Activated CD4-positive, CD25-positive, alpha-beta regulatory T cell treated with anti-CD3 and anti-CD28 coated beads, Interleukin-2, amount 50 U/mL, for 72 hours (primary cell): ENCODE measurements at places on chromosomes 3 and 15.

DNA sequence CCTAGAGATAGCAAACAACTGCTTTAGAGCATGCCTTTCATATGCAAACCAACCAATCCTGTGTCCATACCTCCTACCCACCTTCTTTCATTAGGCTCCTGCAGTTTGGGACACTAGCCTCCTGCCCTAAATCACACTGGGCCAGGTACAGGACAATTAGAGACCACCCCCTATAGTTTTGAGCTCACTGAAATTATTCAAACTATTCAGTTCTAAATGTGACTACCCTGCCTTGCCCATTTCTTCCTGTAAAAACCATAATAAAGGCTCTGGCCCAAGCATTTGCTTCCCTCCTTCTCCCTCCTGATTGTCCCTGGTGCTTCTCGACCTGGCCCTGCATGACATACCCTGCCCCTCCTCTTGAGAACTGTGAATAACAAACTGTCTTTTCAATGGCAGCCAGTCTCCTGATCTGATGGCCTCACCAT, 31.4 kb upstream of the LRIG1 start:
- no peak for DNase-seq

DNA sequence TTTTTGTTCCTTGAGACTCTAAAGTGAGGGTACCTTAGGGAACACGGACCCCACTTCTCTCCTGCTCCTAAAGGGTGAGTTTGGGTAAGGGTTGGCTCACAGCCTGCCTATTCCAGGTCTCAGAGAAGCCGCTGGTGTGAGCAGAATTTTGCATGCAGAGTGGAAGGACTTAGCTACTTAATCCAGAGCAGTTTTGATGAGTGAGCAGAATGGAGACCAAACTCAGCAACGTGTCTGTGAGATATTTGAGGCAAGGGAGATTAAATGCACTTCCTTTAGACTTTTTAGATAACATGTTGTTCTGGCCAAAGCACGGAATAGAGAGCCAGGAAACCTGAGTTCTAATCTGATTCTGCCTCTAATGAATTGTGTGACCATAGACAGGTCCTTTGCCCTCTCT, 5.1 kb downstream of the SLC24A1 start:
- no peak for DNase-seq

DNA sequence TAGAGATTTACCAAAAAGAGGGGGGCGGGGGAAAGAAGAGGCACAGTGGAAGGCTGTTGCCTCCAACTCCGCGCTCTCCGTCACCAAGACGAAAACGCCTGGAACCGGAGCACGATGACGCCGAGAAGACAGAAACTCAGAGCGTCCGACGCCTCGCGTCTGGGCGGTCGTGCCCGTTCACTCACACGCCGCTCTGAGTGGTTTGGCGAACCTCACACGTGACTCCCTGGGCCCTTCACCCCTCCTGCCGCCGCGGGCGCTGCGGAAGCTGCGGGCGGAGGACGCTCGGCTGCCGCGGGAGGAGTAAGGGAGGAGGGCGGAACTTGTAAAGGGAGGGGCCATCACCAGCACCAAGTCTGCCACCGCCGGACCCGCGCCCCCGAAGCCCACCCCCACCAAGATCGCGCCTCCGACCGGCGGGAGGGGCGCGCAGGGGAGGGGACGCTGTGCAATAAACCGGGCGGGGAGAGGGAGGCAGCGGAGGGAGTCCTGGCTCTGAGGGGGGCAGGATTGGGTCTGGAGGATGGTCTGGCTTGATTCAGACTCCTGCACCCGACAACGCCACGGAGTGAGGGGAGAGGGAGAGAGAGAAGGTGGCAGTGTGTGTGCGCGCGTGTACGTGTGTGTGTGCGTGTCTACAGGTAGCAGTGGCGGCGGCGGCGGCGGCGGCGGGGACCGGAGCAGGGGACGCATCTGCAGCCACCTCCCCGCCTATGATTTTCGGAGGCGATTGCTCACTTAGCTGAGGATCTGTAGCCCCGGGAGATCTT, 1.9 kb upstream of the NLGN1 start:
- DNase-seq, result peak; percentile 37

GRCh38 chr3:181210275-181210674, 220.7 kb upstream of the DNAJC19 start:
- DNase-seq, result no peak

GRCh38 chr3:149898771-149899170, 71.9 kb downstream of the PFN2 start:
- DNase-seq, result no peak

- DNase-seq, result peak; percentile 90
Measured at GRCh38 chr3:101676216-101676764, 642 bp downstream of the ZBTB11 start.

DNA sequence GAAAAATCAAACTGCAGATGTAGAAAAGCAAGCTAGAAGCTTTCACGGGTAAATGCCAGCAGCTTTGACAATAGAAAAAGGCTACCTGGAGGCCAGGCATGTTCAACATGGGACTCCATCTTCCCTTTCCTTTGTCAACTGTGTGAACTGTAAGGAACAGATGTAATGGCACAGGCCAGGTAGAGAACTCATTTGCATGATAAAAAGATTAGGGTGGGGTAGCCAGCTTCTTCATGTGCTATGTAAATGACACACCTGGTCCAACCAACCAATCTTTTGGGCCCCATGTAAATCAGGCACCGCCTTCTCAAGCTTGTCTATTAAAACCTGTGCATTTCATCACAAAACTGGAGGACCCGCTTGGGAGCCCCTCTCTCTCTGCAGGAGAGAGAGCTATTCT, 686.5 kb upstream of the GOLIM4 start:
- no peak for DNase-seq

- no peak for DNase-seq
Measured at GRCh38 chr15:63294359-63294758, 17.0 kb downstream of the APH1B start.

GRCh38 chr3:160956785-160957184, 148.4 kb downstream of the B3GALNT1 start:
- DNase-seq, result no peak

DNA sequence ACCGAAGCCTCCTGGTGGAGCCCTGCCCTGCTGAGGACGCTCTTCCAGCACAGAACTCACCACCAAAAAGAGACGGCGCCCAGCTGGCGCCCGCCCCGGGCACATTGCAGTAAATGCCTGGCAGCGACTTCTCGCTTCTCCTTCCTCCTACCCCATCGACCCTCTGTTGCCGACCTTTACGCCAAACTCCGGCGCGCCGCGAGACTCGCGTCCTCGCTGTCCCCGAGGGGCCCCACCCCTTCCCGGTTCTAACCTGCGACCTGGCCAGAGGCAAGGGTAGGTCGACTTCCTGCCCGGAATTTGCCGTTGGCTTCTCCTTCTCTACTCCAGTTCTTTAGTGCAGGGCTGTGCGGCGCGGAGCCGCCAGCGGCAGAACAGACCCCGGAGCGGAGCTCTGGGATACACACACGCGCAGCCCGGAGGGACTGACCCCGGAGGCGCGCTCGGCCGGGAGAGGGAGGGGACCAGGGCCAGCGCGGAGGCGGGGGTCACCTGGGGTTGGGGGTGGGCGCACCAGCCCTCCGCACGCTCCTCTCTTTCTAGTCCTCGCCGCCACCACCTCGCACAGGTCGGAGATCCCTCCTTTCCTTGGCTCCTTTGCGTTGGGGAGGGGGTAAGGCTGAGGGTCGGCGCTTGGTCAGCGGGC, 226.6 kb upstream of the AZI2 start:
- no peak for DNase-seq

GRCh38 chr3:127860211-127860696, 37.9 kb upstream of the MGLL start:
- no peak for DNase-seq

DNA sequence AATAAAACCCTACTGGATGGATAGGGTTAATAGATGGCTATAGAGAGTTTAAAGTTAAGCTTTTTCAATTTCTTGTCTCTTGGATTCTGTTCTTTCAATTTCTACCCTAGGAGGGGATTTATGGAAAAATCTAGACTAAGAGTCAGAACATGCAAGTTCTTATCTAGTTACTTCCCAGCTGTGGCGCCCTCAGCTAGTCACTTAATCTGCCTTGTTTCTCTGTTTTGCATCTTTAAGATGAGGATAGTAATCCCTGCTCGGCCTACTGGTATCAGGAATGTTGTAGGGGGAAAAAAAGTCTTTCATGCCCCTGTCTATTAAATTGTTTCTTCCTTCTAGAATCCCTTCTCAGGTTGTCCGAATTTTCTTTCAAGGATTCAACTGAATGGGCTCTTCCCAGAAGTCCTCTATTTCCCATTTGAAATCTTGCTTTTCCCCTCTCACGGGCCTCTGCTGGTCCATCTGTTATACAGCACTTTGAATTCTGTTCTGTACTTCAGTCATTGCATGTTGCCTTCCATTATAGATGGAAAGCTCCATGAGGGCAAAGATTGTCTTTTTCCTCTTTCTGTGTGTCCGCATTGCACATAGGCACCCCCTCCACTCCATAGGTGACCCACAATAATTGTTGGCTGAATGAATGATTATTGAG, 4.4 kb downstream of the KCTD6 start:
- DNase-seq, result no peak

DNA sequence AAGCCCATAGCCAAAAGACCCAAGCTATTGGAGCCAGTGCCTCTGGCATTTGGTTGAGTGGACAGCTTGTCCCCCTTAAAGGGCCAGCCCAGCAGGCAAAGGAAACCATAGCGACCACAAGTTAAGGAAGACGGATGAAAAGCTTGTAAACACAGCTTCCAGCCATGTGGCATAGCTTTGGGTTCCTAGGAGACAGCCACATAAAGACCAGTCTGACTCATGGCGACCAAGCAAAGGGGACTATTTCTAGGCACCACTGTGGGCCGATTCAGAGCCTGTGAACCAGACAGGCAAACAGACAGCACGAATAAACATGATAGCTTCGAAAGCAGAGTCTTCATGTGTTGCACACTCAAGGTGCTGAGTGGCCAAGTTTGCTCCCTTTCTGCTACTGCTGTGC, 30.5 kb upstream of the SRGAP3 start:
- no peak for DNase-seq

DNA sequence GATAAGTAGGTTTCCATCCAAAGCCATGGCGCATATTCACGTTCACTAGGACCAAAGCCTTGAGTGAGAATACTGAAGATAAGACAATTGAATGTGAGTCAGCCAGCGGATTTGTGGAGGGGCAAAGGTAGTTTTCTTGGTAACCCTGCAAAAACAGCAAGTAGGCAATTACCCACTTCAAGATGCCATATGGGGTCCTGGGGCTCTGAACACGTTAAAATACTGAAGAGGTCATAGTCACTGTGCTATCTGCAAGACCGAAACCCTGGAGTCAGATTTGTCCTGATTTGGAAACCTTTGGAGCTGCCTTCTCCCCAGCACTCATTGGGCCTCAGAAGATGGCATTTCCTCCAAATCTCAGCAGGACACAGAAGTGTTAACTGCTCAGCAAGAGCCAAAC, 646.9 kb upstream of the LMCD1 start:
- DNase-seq, result no peak

DNA sequence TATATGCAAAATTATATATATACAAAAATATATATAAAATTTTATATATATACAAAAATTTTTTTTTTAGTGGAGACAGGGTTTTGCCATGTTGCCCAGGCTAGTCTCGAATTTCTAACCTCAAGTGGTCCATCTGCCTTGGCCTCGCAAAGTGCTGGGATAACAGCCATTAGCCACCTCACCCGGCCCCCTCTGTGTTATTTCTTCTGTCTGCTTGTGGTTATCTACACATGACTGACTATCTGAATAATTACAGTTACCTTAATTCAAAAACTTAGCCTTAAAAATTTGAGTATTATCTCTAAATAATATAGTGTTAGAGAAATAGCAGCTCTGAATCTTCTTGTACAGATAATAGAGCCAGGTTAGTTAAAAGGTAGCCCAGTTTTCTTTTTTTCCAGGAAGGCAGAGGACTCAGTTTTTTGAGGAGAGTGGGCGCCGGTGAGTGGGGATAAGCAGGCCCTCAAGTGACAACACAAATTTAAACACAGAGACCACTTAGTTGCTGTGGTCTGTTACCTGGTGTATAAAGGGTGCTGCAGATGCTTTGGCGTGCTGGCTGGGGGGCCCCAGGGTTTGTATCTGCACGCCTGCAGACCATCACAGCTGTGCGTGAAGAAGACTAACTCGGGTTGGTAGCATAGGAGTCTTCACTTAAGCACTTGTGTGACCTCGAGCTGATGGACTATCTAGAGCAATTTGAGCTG, 83.7 kb downstream of the TRAK1 start:
- DNase-seq, result no peak

- DNase-seq, result no peak
Measured at GRCh38 chr3:56822501-56822900, 20.8 kb upstream of the ARHGEF3 start.

DNA sequence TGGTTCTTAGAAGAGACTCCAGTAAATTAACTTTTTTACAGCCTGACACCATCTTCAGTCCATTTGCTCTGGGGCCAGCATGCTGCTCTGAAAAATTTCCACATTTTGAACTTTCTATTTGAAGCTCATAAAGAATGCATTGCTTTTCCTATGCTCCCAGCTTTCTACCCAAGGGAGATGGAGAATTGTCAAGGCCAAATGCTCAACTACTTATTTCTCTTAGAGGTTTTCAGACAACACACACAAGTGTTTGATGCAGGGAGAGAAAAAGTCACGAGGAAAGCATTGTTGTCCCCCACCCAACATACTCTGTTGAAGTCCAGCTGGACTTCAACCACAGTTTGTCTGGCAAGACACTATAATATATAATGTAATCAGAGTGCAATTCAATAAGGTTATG, 100.3 kb upstream of the CADPS start:
- no peak for DNase-seq

GRCh38 chr3:71355862-71356261, 227.7 kb downstream of the FOXP1 start:
- peak; percentile 46 for DNase-seq

DNA sequence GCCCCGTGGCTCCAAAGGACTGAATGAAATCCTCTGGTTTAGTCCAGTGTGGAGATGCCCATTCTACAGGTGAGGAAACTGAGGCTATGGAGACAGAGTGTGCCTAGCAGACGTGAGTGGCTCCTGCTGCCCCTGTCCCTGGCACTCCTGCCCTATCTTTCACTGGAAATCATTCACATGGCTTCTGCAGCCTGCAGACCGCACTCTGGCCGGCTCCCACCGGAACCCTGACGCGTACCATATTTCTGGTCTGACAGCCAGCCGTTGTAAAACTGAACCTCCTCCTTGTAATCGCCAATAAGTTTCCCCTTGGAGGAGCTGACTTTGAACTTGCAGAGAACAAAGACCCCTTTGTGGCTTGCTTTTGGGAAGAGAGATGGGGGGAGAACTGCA, 136.5 kb downstream of the CHSY1 start:
- no peak for DNase-seq

DNA sequence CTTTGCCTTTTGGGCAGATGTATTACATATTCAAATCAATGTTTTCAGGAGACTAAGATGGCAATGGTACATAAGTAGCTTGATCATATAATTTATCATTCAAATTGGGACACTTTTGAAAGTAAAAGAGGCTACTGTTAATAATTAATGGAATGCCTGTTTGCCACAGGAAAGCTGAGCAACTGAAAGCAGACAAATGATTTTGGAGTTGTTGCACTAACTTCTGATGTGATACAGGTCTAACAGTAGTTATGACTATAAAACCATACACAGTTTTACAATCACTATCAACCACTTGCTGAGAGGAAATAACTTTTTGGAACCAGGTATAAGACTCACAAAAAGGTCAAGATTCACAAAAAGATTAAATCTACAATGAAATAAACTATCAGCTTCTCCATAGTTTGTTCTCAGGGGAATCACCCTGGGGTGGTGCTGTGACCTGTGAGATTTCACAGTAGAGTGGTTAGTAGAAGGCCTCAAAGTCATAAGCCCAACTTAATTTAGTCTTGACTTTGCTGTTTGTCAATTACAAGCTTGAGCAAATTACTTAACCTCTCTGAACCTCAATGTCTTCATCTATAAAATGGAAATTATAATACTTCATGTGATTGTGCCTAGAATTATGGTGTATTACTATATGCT, 42.7 kb downstream of the HHLA2 start:
- DNase-seq, result no peak

GRCh38 chr3:45010811-45011333, 15.2 kb upstream of the CLEC3B start:
- no peak for DNase-seq
